ENCODE measurements at places on chromosomes 3 and 15.

DNA sequence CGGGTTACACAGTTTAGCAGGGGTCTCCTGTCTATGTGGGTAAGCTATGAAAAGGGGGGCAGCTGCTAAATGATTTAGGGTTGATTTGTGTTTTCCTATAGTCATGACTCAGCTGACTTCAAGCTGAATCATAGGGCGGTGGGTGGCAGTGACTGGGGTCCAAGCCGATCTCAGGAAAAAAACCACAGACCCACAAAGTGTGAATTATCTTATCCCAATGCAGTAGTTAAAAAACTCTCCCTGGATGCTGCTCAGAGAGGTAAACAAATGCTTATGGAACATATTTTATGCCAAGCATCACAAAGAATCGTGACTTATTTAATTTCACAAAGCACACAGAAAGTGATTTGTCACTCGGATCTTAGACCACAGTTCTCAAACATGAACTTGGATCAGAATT is 18.4 kb upstream of the TOPAZ1 start:
- DNase-seq, result no peak

- no peak for DNase-seq
These were observed 21.3 kb downstream of the POC1A start for GRCh38 chr3:52132930-52133329.

DNA sequence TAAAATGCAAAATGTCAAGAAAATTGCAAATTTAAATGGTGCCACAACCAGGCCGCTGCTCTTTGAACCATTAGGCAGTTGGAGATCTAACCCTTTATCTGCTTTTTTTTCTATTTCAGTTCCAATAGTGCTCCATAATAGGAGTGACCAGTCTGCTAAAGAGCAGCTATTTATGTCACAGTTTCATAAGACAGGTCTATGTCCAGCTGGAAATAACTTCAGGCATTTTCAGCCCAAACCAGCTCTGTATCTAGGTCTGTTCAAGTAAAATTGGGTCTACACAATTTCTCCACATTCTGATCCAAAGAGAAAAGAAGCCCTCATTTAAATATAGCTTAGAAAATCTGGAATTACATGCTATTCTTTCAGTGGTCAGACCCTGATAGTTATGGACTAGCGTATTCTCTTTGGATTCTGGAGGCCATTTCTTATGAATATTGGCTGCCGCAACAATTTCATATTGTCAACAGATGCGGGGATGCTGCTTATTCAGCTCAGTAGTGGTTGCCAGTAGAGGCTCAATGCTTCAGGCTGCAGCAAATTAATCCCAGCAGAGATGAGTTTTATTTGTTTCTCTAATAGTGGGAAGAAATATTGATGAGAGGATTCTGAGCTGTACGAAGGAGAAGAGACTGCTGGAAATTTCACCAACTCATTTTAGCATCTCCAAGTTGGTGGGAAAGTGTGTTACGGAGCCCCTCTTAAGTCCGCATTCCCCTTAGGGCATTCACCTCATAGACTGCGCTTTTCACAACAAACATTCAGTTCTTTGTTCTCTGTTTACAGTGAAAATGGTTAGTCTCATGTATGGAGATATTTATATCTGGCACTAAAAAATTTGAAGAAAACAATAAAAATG is 887.0 kb downstream of the ROBO1 start:
- DNase-seq, result no peak

GRCh38 chr3:149831321-149831720 is 18.3 kb downstream of the RNF13 start:
- DNase-seq, result no peak

GRCh38 chr3:64242435-64242834 is 17.2 kb upstream of the PRICKLE2 start:
- no peak for DNase-seq

DNA sequence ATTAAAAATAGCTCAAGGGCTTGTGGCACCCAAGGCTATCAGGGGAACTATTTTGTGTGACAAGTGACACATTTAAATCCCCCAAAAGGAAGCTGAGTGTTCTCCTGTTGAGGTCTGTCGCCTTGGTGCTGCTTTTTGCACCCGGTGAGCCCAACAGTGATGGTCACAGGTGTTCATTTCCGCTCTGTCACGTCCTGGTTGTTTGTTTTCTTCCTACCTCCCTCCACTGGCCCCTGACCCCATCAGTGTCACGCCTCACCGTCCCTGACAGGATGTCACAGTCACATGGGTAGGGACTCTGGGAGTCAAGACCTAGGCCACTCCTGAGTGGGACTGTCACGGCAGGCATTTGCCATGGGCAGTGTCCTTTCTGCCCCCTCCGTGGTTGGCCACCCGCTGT is 11.2 kb downstream of the SLCO3A1 start:
- no peak for DNase-seq

DNA sequence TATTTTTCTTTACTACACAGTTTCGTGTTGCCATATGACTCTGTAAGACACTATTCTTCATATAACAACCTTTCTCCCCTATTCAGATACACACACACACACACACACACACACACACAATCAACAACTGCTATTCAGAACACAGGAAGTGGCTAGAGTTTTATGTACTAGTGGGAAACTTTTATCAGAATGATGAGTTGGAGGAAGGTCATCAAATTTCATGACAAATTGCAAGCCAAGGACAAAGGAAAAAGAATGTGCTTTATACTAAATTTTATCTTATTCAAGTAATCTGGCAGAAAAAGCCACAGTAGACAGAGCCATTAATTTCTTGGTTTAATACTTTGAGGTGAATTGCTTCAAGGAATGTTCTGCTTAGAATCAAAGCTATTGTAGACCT is 899.8 kb downstream of the ROBO2 start:
- no peak for DNase-seq

- DNase-seq, result no peak
These were observed 973 bp upstream of the ITPKA start for GRCh38 chr15:41492597-41493204.

DNA sequence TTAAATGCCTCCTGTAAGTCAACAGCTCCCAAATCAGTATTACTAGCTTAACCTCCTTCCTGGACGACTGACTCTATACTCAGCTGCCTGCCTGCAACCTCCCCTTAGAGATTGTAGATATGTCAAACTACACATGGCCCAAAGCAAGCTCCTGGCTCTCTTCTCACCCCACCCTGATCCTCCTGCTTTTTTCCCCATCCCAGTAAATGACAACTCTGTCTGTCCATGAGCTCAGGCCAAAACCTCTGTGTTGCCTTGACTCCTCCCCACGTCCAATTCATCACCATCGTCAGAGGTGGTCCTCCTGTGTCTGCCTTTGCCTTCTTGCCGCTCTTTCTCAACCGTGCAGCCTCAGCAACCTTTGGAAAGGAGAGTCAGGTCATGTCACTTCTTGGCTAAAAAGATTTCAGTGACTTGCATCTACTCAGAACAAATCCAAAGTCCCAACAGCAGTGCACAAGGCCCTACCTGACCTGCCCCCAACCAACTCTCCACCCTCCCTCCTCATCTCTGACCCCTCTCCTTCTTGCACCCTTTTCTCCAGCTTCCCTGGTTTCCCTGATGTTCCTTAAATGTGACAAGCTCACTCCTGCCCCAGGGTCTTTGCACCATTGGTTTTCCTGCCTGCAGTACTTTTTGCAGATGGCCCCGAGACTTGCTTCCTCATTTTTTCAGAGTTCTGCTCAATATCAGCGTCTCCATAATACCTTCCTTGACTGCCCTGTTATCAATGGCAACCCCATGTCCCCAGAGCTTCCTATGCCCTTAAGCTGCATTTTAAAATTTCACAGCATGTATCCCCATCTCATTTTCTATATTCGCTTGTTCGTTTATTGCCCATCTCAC is 52.8 kb downstream of the LSM3 start:
- no peak for DNase-seq

DNA sequence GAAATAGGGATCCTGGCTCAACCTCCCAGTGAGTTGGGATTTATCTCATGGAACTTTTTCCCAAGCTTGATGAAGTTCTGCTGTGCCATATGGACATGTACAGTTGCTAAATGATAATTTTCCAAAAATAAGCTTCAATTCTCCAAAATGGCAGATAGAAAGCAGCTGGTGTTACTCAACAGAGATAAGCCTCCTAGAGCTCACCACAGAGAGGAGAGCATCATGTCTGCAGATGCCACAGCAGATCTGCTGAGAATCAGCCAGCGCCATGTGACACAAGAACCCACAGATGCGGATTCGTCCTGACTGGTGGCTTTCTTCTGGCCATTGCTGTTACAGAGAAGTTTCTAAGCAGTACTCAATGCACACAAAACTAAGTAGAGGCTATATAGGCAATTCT is 50.6 kb downstream of the AGTR1 start:
- DNase-seq, result no peak

DNA sequence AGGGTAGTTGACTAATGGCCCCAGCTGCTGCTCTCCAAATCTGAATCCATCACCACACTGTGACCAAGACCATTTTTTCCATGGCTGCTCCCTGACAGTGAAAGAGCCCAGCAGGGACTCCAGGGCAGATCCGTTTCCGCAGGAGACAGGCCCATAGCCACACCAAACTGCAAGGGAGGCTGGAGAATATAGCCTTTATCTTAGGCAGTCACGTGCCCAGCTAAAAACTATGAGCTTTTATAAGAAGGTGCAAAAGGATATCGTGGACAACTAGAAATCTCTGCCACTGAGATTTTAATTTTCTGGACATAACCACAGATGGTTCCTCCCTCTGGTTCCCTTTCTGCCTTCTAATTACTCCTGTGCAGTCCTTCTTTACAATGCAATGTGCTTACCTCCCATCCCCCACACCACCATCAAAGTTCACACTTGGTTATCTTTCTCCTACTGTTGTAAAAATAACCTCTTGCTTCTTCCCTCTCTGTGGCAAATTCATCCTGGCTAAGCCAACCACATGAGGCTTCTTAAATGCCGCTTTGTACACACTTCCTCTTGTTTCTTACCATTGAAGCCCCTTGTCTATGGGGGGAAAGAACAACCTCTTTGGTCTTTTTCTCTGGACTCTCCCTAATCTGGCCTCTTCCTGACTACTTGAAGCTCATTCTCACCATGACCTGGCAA is 233.7 kb downstream of the SHQ1 start:
- DNase-seq, result no peak

GRCh38 chr3:160001850-160002623 is 13.4 kb downstream of the IL12A start:
- DNase-seq, result no peak

DNA sequence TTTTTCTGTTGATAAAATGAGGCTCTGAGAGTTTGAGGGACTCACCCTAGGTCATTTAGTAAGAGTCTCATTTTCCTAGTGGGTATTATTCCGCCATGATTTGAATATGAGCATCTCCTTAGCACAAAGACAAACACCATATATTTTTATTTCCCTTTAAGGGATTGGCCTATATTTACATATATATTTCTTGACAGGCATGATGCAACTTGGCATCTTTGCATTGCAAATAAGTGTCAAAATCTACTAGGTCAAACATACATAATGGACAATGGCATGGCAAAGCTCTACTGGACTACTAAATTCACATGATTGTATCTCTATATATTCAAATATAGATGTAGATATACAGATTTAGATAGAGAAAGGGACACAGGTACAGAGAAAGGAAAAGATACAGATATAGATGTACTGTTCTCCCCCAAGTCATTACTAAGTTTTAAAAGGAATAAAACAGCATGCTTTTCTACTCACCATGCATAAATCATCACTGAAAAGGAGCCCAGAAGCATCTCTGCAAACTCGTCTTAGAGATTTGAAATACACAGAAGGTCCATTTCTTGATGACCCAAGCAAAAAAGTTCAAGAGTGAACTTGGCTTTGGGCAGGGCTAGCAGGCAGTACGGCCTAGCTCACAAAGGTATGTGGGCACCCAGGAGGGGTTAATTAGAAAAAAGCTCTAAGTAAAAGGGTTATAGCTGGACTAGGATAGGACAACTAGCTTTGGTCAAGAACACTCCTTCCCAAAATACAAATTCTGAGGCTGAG is 495.8 kb downstream of the NTRK3 start:
- DNase-seq, result no peak

- DNase-seq, result no peak
These were observed 297.5 kb upstream of the DCBLD2 start for GRCh38 chr3:99199021-99199420.

DNA sequence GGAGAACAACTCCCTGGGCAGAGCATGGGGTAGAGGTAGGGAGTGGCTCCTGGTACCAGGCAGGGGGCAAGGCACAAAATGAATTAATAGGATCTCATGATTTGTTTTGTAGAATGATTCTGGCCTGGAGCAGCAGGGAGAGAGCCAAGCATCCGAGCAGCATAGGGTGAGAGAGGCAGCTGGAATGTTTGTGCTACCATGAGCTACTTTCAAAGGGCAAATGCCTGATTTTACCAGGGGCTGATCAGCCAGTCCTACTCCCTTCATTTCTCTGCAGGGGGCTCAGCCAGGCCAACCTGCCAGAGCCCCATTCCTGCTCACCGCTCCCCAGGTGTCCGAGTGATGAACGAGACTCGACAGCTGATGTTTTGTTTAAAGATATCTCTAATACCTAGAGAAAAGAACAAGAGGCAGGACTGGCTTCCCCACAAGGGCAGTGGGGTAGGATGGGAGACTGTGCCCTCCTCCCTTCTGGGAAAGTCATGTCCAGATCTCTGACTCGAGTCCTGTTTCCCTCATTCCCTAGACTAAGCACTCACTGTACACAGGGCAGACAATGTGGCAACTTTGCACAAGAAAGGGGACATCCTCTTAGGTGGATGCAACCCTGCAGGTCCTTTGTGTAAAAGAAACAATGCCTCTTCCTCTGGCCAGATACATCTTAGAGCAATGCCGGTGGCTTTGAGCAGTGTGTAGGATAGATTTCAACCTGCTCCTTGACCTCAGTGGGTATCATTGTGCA is 12.9 kb downstream of the DUOX2 start:
- DNase-seq, result no peak

GRCh38 chr15:60339236-60339635 is 58.5 kb downstream of the ANXA2 start:
- no peak for DNase-seq

DNA sequence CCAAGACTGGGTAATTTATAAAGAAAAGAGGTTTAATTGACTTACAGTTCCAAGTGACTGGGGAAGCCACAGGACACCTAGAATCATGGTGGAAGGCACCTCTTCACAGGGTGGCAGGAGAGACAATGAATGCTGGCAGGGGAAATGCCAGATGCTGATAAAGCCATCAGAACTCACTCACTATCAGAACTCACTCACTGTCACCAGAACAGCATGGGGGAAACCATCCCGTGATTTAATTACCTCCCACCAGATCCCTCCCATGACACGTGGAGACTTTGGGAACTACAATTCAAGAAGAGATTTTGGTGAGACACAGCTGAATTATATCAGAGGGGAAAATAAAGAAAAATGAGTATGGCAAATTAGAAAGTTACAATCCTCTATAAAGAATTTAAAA is 310.9 kb downstream of the BCHE start:
- no peak for DNase-seq

DNA sequence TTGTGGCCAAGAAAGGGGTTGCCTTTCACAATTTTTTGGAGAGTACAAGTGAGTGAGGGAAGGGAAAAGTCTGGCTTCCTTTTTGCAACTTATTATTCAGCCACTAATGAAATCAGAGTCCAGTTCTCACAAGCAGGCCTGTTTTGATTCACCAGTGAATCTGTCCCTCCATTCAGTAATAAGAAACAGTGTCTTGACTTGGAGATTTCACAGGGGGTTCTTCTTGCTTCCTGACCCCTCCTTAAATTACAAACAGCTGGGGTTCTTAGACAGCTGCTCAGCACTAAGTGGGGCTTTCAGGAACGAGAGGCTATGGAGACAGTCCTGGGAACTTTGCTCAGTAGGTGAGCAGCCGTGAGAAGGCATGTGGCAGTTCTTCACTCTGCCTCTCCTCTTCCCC is 24.5 kb downstream of the SEMA3G start:
- DNase-seq, result no peak

GRCh38 chr3:48196611-48197010 is 8.4 kb upstream of the CDC25A start:
- DNase-seq, result no peak
